Activated T-helper 2 cell treated with anti-CD3 and anti-CD28 coated beads, Interferon-gamma antibody, Interleukin-2, Interleukin-4, amounts not matched to agents 10 μg/mL and 5 μg/mL and 100 μg/mL, durations not matched to agents 14 hours and 24 hours and 36 hours (primary cell): ENCODE measurements at places on chromosomes 5 and 9. TPM values are rescaled to one million over a fixed set of nuclear protein-coding genes. Genes with fewer than 3 reads are reported as not detected.

PCDHGA11 gene
- total RNA-seq = 0.21 and 0.39 TPM in 2 replicates

N4BP3 gene
- 3.3 and 3.4 TPM in 2 replicates for total RNA-seq

CDH12 gene
- not detected in 2 replicates for total RNA-seq

MEGF10 gene
- not detected in 2 replicates for total RNA-seq

SV2C gene
- 0.05 and 0.32 TPM in 2 replicates for total RNA-seq

LRRC70 gene
- 0.46 and 1.1 TPM in 2 replicates for total RNA-seq

RMI1 gene
- 26.1 and 27.3 TPM in 2 replicates for total RNA-seq

FABP6 gene
- not detected in 2 replicates for total RNA-seq

IL9 gene
- 94.0 and 104 TPM in 2 replicates for total RNA-seq

SPINK7 gene
- total RNA-seq = not detected in 2 replicates

EMB gene
- 77.6 and 78.6 TPM in 2 replicates for total RNA-seq

MEIKIN gene
- total RNA-seq = not detected in 2 replicates

MSX2 gene
- not detected in 2 replicates for total RNA-seq

NDUFS6 gene
- 31.6 and 39.9 TPM in 2 replicates for total RNA-seq

ISOC1 gene
- total RNA-seq = 26.6 and 28.1 TPM in 2 replicates

GKAP1 gene
- total RNA-seq = 2.7 and 2.8 TPM in 2 replicates

C5orf52 gene
- 0.30 TPM in 1 of 2 replicates, not detected in the other for total RNA-seq

TIMD4 gene
- 5.3 and 5.5 TPM in 2 replicates for total RNA-seq

TSLP gene
- total RNA-seq = 0.46 and 0.87 TPM in 2 replicates

NMRK1 gene
- 10.9 and 12.6 TPM in 2 replicates for total RNA-seq

IL17B gene
- total RNA-seq = not detected in 2 replicates

AK6 gene
- 59.8 and 60.1 TPM in 2 replicates for total RNA-seq

SHISAL2B gene
- total RNA-seq = not detected in 2 replicates

TMC1 gene
- total RNA-seq = not detected in 2 replicates

MCC gene
- total RNA-seq = 1.6 and 2.1 TPM in 2 replicates

EIF4E1B gene
- total RNA-seq = not detected in 2 replicates

OR2K2 gene
- total RNA-seq = not detected in 2 replicates

ZNG1E gene
- 43.5 and 50.8 TPM in 2 replicates for total RNA-seq

IFNA2 gene
- total RNA-seq = not detected in 2 replicates

CARD9 gene
- total RNA-seq = 16.2 and 17.6 TPM in 2 replicates

ZNG1A gene
- total RNA-seq = 28.9 and 32.7 TPM in 2 replicates

IRX1 gene
- total RNA-seq = not detected in 2 replicates

GRAMD2B gene
- total RNA-seq = 8.4 and 8.8 TPM in 2 replicates

PTGER4 gene
- 30.4 and 33.7 TPM in 2 replicates for total RNA-seq

GPX3 gene
- 0.46 TPM in 1 of 2 replicates, not detected in the other for total RNA-seq

AIF1L gene
- total RNA-seq = 0.27 and 0.55 TPM in 2 replicates

SLCO4C1 gene
- total RNA-seq = 0.50 and 0.57 TPM in 2 replicates

BTNL8 gene
- total RNA-seq = 0.18 and 0.25 TPM in 2 replicates

HAND1 gene
- total RNA-seq = not detected in 2 replicates

MYO10 gene
- total RNA-seq = 1.0 and 1.2 TPM in 2 replicates

PAEP gene
- not detected in 2 replicates for total RNA-seq

SHOC1 gene
- total RNA-seq = not detected in 2 replicates

ENTREP1 gene
- not detected in 2 replicates for total RNA-seq

ECSCR gene
- total RNA-seq = 1.0 and 1.7 TPM in 2 replicates

PCDH1 gene
- not detected in 2 replicates for total RNA-seq

TSSK1B gene
- total RNA-seq = not detected in 2 replicates

PCDHGA4 gene
- 0.44 and 0.57 TPM in 2 replicates for total RNA-seq

GPX8 gene
- total RNA-seq = not detected in 2 replicates
